ENCODE measurements at places on chromosomes 2 and 18.

GRCh38 chr2:122530814-122531213 is 775.4 kb downstream of the TSN start:
- DNase-seq, result no peak

DNA sequence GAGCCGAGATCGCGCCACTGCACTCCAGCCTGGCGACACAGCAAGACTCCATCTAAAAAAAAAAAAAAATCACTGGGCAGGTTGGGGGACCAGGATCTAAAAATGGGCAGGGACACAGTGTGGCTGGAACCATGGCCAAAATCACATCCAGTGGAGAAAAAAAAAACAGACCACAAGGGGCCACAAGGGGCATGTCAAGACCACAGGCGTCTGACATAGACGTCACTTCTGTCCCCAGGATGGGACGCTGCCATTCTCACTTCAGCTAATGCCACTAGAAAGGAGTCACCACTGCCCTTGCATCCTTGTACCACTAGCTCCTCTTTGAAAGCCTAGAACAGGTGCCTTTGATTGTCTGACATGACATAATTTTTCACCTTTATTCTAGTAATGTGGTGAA is 2.5 kb upstream of the POMC start:
- no peak for DNase-seq

- DNase-seq, result no peak
Measured at GRCh38 chr2:15155959-15156574, 405.1 kb downstream of the NBAS start.

- no peak for DNase-seq
Measured at GRCh38 chr2:52880872-52881271, 886.7 kb upstream of the CHAC2 start.

DNA sequence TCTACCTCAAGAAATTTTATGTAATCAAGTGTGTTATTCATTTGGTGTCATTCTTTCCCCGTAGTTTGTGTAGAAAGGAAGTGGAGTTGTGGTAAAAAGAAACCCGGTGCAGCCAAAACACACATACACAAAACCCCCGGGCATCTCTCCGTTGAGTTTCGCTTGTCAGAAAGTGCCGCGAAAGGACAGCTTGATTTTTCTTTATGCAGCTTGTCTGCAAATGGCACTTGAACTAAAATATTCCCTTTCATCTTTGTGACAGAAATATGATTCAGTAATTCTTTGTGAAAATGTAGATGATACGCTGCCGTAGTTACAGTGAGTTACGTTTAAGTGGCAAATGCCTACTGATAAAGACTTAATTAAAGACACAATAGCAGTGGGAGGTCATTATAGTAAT is 268.8 kb upstream of the SPRED2 start:
- no peak for DNase-seq

GRCh38 chr2:98548920-98549818 is 59.1 kb downstream of the COA5 start:
- no peak for DNase-seq

- peak; percentile 39 for DNase-seq
Measured at GRCh38 chr2:149040451-149040850, 2.0 kb downstream of the LYPD6B start.

DNA sequence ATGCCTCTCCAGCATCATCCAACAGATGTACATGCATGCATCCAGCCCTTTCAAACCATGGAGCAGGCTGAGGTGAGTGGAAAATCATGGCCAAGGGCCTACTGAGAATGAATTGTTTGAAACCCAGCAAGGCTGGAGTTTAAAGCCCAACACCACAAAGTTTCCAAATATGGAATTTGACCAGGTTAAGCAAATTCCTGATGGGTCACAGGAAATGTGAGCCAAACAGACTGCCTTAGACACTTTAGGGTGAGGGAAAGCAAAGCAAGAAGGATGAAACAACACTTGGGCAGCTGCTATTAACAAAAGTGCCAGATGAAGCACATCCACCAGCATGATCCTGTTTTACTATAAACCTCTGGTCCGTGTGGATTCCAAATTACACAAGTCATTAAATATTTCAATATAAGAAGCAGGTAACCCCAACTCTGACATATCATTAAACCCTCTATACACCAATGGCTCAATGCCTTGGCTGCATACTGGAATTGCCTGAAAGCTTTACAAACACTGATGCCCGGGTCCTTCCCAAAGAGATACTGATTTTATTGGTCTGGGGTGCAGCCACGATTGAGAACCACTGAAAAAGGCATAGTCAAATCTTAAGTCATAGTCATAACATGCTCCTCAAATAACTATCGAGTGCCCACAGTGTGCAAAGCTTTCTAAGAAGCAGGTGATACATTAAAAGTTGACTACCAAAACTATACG is 9.1 kb downstream of the KLF7 start:
- DNase-seq, result no peak

GRCh38 chr18:811182-811891 is 705 bp downstream of the YES1 start:
- no peak for DNase-seq

GRCh38 chr2:69828938-69829255 is 563 bp upstream of the GMCL1 start:
- DNase-seq, result no peak

GRCh38 chr18:24656050-24656449 is 195.6 kb downstream of the HRH4 start:
- DNase-seq, result no peak

GRCh38 chr2:121532894-121533293 is 2.2 kb downstream of the RNU4ATAC start:
- no peak for DNase-seq

- no peak for DNase-seq
Measured at GRCh38 chr2:20806286-20806685, 16.6 kb downstream of the LDAH start.

- DNase-seq, result peak; percentile 57
Measured at GRCh38 chr2:181953881-181954537, 31.6 kb upstream of the PPP1R1C start.

- DNase-seq, result no peak
Measured at GRCh38 chr2:193538061-193538460, 1343.3 kb upstream of the TMEFF2 start.
